ENCODE measurements at places on chromosomes 12 and 14. TPM values are rescaled to one million over a fixed set of nuclear protein-coding genes. Genes with fewer than 3 reads are reported as not detected.
A peak's percentile ranks its signal among the peaks of the same experiment; 100 is the strongest.

DNA sequence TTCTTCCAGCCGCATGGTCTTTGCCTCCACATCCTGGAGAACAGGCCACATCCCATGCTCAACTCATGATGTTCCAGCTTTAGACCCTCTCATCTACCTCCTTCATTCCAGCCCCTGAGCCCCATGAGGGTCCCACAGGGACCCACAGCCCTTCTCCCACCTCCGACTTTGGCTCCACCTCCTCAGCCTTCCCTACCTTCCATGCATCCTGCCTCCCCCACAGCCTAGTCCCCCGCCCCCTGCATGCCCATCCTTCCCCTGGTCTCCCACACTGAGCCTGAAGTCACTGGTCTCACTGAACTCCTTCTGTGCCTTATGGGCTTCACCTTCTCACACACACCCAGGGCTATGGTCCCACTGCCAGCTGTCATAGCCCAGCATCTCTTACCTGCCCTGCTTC is 9.8 kb downstream of the RAPGEF3 start:
- DNase-seq: no peak

Gene MUCL1
- 15.4 TPM for total RNA-seq

DNA sequence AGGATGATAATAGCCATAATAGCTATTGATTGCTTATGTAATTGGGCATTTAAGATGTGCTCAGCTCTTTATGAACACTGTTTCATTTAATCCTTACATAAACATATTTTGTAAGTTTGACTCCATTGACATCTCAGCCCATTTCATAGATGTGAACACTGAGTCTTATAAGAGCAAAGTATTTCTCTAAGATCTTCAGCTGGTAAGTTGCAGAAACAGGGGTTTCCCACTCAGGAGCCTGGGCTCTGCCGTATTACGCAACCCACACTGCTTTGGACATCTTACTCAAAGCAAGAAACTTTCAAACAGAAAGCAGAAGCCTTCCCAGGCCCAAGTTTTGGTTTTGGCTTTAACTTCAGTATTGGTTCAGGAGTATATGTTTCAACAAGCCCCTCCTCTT is 705.1 kb downstream of the MED13L start:
- no peak for DNase-seq

Gene DPY19L2
- total RNA-seq: 16.4 TPM

DNA sequence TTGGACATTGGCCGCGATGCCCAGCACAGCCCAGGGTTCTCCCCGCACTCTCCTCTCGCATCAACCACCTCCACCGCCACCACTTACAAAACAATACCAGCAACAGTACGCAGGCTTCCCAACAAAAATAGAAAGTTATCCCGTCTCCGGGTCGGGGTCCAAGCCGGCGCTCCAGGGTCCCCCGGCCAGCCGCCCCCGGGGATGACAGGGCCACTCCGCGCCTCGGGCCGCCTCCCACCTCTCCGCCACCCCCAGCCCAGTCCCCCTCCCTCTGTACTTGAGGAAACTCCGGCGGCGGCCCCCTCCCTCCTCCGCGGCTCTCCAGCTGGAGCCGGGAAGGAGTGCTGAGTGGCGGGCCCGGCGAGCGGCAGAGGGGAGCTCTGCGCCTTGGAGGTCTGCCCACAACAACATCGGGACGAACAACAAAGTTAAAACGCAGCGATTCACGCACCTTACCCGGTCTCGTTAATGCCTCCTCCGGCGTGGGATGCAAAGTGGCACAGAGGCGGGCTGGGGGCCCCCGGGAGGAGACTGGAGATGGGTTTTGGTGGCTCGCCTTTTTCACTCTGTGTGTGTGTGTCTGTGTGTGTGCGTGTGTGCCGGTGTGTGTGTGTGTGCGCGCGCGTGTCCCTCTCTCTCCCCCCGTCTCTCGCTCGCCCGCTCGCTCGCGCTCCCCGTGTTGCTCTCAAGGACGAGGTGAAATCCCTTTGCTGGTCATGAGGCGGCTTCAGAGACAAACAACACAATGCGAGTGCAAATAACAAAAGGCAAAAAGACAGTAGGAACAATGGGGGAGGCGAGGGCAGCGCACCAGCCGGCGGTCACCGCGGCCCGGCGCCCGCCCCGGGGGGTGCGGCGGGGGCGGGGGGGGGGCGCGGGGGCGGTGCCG is 386.8 kb downstream of the BCAT1 start:
- peak; percentile 67 for DNase-seq

- no peak for DNase-seq
Measured at GRCh38 chr12:29054858-29055663, 94.0 kb upstream of the FAR2 start.

DNA sequence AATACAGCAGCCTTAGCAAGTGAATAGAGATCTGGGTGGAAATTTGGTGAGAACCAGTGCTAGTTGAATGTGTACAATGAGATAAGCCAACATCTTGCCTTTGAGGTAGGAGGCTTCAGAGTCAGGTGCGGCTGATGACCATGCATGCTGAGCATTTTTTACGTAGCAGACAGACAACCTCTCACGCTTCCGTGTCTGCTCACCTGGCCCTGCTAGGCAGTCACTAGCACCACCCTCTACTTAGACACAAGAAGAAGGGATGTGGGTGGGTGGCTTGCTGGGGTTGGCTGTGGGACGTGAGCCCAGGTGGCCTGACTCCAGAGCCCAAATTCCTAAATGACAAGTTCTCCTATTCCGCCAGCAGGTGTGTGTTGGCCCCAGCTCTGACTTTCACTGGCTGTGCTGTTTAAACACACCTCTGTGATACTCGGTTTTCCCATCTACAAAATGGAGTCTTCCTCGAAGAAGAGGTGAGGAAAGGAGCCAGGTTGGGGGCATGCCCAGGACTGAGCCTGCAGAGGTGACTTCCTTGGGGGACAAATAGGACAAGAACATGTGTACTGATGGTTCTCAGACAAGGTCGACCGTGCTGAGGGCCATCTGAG is 57.8 kb upstream of the BCL11B start:
- DNase-seq: no peak

Gene FRMD6
- 45.3 TPM for total RNA-seq

Gene CHMP4A
- total RNA-seq: 34.3 TPM

GRCh38 chr14:81269979-81270375 is 49.2 kb upstream of the GTF2A1 start:
- DNase-seq: no peak

DNA sequence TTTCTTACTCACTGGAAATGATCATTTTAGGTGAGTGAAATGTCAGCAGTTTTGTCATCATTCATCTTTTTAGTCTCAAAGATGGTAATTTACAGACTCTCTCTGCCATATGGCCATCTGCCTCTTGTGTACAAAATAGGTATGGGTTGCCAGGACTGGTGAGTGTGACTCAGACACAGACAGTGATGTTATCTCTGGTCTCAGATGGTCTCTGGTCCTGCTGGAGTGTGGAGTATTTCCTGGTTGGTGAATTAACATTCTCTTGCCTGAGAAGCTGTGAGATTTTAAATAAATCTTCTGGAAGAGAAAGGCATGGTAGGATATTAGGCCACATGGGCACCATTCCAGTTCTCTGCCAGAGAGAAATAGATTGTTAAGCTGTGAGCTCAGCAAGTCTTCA is 207.0 kb downstream of the ATP23 start:
- DNase-seq: peak; percentile 4

- DNase-seq: no peak
Measured at GRCh38 chr12:100576331-100577036, 3.0 kb downstream of the GAS2L3 start.

DNA sequence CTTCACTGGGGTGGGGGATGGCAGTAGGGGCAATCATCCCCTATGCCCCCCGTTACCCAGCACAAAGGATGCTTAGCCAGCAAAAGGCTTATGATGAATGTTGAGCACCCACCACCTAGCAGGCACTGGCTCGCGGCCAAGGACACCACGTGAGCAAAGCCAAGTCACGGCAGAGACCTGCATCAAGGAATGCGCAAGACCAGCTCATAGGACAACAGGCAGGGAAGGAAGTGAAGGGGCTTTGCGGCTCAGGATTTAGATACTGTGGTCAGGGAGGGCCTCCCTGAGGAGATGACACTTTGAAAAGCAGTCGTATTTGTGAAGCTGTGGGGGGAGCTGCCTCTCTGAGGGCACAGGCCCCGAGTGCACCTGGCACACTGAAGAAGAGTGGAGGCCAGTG is 32.8 kb downstream of the SH2B3 start:
- peak; percentile 4 for DNase-seq

DNA sequence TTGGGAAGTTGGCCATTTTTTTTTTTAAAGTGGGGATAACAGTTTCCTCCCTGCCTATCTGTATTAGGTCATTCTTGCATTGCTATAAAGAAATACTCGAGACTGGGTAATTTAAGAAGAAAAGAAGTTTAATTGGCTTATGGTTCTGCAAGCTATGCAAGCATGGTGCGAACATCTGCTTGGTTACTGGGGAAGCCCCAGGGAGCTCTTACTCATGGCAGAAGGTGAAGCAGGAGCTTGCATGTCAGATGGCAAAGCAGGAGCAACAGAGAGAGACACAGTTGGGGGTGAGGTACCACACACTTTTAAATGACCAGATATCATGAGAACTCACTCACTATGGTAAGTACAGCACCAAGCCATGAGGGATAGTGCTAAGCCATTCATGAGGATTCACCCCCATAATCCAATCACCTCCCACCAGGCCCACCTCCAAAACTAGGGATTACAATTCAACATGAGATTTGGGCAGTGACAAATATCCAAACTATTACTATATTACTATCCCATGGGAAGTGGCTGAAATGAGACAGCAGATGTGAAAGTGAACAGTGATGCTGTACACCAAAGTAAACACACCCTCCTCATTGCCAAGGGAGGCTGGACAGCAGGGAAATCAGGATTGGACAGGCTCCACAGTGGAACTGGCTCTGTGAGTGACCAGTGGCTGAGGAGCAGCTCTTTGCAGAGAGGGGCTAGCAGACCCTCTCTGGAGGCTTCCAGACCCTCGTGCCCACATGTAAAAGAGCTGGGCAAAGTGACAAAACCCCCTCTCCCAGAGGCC is 40.5 kb downstream of the CRACR2A start:
- no peak for DNase-seq

Gene CPSF2
- total RNA-seq: 80.3 TPM

DNA sequence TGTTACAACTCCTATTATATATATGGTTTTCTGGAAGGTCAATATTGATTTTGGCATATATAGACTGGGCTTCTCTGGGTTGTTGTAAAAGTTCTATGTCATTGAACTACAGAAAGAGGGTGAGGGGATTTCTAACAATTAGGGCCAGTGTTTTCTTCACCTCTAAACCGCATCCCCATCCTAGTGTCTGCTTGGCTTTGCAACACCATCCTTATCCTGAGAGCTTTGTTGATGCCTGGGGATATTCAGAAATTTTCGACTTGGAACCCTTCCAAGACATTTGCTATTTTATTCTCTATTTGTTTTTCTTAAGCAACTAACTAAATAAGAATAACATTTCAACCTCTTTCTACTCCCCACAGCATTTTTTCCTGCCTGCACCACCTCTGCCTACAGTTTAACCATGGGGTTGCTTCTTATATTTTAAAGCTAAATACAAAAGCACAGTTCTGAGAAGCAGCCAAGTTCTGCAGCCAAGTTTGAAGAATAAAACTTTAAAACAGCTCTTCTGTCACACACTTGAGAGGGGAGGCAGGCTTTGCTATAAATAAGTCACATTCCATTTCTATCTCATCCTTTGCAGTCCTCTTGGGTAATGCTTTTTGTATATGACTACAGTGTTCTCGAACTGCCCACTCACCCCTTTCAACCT is 53.4 kb downstream of the RGS6 start:
- DNase-seq: no peak

DNA sequence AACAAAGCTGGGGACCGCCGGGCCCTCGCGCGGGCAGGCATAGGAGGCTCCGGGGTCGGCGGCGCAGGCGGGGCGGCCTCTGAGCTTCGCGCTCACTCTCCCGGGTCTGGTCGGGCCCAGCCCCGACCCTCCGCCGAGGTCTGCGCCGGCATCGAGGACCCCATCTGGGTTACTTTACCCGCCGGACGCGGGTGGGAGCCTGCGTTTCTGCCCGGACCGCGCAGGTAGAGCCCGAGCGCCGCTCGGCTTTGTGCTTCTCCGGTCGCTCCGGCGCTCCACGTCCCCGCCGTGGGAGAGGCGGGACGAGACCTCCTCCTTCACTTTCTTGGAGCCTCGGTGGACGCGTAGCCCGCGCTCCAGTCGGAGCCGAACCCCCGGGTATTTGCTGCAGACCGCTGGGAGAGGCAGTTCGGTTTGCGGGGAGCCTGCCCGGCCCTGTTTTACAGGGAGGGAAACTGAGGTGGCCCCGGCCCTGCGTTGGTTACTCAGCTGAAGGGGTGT is 63.2 kb downstream of the FBXL14 start:
- DNase-seq: peak; percentile 29

Gene ADAM20
- 1.2 TPM for total RNA-seq

Gene ZC2HC1C
- total RNA-seq: 1.6 TPM

DNA sequence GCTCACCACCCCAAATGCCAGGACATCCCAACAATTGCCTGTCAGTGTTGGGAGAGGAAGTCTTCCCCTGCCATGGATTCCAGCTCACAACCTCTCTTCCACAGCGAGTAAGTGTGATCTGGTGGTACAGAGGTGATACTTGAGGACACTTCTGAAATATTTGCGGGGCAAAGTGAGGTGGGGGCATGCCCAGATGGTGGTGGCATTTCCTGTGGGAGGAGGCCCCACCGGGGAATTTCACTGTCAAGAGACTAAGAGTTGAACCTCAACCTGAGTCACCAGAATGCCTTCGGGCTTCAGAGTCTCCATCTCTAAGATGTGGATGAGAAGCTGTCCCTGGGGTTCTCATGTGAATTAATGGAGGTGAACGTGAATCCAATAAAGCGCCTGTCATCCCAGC is 122.3 kb upstream of the RFLNA start:
- DNase-seq: no peak

- DNase-seq: no peak
Measured at GRCh38 chr14:34259996-34260395, 202.0 kb downstream of the SPTSSA start.

GRCh38 chr12:120847392-120847791 is 56.8 kb downstream of the SPPL3 start:
- no peak for DNase-seq
